Cardiac fibroblast (primary cell): ENCODE measurements at places on chromosomes 2 and 18.

- DNase-seq, result peak; percentile 11
Measured at GRCh38 chr2:42386682-42387081, 25.7 kb upstream of the COX7A2L start.

DNA sequence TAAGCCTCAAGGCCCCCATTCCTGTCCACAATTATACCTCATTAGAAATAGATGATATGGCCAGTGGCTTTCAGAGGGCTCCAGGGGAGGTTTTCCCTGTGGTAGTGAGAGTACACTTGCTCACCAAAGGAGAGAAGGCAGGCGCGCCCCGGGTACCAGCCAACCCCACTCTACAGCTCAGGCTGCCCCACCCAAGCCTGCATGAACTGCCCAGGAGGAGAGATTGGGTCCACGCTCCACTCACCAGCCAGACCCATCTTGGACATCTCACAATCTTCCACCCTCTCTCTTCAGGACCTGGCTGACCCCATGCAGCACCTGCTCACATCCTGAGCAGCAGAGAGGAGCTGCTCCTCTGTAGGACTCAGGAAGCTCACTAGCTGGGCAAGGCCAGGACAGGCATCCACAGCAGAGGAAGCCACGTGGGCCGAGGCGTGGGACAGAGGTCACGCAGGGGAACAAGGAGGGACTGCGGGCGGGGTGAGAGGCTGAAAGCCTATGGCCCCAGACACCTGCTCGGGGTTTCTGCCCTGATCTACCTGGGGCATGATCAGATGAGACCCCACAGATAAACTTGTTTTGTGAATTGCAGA is 53.9 kb upstream of the GLI2 start:
- DNase-seq, result no peak

GRCh38 chr2:41870265-41870585 is 177.6 kb upstream of the PKDCC start:
- no peak for DNase-seq

- DNase-seq, result no peak
Measured at GRCh38 chr2:219844401-219845091, 217.1 kb downstream of the SLC4A3 start.

DNA sequence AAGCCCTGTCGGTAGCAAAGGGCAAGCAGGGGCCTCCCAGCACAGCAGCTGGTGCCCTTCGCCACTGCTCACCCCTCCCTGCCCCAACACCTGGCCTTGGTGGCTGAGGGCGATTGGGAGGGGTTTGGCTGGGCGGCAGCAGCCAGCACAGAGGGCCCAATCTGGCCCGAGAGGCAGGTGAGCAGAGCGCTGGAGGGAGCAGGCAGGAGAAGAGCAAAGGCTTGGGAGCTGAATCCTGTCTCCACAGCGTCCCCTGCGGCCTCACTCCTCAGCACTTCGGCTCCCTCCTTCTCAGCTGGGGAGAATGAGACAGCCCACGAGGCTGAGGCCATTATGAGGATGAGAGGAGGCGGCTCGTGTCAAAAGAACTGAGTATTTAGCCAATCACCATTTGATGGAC is 74.9 kb upstream of the TAF1B start:
- no peak for DNase-seq

DNA sequence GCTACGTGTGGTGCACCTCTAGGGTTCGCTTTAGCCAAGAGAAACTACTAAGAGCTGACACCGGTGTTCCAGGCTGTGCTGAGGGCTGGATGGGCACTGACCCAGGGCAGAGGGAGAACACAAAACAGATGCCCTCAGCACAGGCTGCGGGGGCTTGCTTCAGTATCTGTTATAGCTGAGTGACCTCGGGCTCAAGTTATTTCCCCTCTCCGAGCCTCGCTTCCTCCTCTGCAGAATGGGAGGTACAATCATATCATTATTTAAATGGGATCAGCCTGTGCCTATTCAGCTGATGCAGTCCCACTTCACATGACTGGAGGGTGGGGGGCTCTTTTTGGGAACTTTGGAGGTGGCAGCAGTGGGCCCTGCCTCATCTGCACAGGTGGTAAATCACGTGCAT is 156.1 kb upstream of the APCDD1 start:
- DNase-seq, result no peak
